ENCODE measurements at places on chromosomes 11 and 22.

- DNase-seq: no peak
Measured at GRCh38 chr11:72833811-72834493, 19.7 kb downstream of the ATG16L2 start.

- DNase-seq: peak; percentile 10
Measured at GRCh38 chr22:43376765-43377547, 33.8 kb upstream of the SCUBE1 start.

DNA sequence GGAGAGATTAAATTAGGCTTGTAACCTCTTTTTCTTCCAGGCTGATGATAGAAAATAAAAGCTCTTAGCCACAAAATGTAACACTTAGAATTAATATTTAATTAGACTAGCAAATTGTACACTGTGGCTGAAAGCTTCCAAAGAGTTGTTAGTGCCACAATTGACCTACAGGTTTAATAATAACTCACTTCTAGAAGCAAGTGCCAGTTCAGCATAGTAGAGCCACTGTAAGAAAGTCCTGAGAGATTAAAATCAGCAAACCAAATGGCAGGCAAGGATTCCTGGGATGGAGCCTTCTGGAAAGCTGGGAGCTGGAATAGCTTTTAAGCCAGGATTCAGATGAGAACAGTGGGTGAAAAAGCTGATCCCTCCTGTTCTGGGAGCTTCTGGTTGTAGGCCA lies 131.0 kb downstream of the ELP4 start:
- no peak for DNase-seq

- DNase-seq: no peak
Measured at GRCh38 chr11:119094816-119095065, 6.9 kb downstream of the DPAGT1 start.

GRCh38 chr11:843086-843734 lies 558 bp downstream of the TSPAN4 start:
- no peak for DNase-seq

DNA sequence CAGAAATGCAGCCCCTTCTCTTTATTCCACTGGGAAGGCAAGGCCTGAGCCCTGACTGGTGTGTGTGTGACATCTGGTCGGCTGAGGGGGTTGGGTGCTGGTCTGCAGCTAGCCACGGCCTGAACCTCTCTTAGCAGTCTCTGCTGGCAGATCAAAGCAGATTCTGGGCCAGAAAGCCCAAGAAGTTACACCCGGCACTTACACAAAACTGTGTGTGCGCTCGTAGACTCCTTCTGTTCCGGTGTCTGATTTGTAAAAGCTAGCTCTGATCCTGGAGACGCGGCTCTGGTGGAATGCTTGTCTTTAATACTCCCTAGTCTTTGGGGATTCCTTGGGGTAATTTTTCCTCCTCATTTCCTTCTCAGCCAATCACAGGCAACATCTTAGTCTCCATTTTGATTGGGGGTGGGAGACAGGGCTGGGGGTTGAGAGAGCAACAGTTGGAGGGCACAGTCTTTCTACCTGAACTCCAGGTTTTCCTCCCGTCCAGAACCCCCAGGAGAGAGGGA lies 5.5 kb downstream of the PKNOX2 start:
- DNase-seq: no peak

- no peak for DNase-seq
Measured at GRCh38 chr11:101949680-101950220, 33.4 kb upstream of the ANGPTL5 start.

DNA sequence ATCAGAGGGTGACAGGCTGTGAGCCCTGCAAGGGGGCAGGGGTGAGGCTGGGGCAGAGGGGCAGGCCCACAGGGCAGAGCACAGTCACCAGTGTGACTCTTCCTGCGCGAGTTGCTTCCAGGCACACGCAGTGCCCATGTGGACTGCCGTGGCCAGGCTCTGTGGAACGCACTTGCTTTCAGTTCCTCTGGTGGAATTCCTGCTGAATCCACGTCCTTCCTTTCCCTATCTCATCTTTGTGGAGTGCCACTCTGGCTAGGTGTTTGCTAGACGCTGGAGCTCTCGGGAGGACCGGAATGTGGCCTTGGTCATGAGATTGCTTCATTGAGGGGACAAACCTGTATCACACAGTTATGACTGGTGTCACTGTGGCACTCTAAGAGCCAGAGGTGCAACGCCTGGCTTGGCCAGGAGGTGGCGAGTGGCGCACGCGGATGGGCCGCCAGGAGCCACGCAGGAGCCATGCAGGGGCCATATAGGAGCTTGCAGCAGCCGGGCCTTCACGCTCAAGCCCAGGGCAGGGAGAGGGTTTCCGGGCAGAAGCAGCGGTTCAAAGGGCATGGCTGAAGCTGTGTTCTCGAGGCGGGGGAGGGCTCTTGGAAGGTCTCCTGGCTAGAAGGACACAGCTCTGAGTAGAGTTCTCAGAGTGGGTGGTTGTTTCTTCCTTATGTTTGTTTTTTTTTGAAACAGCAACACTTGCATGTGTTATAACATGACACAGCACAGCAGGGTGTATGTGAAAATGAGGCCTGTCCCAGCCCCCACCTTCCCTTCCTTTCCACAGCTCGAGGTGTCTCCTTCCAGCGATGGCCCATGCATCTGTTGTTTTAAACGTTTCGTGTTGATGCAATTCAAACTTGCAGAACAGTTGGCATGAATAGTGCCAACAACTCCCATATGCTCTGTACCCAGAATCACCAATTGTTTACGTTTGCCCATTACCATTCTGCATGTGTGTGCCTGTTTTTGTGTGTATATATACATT lies 36.2 kb downstream of the TBC1D22A start:
- peak; percentile 54 for DNase-seq

DNA sequence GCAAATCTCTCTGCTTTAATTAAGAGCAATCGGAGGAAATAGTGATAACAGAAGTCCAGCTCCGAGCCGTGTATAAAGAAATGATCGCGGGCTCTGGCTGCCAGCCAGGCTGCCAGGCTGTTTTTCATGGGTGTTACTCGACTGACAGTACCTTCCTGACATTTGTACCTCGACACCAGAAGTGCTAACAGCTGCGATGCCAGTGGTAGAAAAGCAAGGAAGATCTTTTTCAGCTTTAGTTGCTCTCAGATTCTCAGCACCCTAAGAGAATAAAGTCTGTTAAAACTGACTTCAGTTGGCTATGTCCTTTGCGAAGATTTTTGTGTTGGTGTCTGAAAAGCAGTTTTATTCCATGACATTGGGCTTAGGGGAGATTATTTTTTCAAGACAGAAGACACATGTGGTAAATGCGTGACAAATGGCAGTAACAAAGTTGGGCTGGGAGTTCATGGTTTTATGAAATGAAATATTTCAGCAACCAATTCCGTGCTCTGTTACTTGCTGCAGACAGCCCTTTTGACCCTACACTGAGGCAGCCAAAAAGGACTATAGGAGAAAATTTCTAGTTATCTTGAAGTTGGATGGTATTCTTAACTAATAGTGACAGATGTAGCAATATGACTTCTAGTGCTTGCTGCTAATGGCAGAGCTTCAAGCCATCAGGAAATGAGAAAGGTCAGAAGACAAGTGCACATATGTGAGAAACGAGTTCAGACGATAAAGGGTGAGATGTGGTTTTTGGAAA lies 296.2 kb downstream of the CNTN5 start:
- no peak for DNase-seq

- no peak for DNase-seq
Measured at GRCh38 chr11:111960916-111961315, 23.8 kb downstream of the DIXDC1 start.

DNA sequence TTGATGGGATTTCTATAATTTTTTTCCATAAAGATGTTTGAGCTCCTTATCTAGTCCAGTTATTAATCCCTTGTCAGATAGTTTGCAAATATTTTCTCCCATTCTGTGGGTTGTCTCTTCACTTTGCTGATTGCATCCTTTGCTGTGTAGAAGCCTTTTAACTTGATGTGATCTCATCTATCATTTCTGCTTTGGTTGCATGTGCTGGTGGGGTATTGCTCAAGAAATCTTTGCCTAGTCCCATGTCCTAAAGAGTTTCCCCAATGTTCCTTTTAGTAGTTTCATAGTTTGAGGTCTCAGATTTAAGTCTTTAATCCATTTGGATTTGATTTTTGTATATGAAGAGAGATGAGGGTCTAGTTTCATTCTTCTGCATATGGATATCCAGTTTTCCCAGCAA lies 1.7 kb upstream of the IL2RB start:
- no peak for DNase-seq
